Activated CD4-positive, CD25-positive, alpha-beta regulatory T cell (primary cell): ENCODE measurements at places on chromosomes 11 and 22.

DNA sequence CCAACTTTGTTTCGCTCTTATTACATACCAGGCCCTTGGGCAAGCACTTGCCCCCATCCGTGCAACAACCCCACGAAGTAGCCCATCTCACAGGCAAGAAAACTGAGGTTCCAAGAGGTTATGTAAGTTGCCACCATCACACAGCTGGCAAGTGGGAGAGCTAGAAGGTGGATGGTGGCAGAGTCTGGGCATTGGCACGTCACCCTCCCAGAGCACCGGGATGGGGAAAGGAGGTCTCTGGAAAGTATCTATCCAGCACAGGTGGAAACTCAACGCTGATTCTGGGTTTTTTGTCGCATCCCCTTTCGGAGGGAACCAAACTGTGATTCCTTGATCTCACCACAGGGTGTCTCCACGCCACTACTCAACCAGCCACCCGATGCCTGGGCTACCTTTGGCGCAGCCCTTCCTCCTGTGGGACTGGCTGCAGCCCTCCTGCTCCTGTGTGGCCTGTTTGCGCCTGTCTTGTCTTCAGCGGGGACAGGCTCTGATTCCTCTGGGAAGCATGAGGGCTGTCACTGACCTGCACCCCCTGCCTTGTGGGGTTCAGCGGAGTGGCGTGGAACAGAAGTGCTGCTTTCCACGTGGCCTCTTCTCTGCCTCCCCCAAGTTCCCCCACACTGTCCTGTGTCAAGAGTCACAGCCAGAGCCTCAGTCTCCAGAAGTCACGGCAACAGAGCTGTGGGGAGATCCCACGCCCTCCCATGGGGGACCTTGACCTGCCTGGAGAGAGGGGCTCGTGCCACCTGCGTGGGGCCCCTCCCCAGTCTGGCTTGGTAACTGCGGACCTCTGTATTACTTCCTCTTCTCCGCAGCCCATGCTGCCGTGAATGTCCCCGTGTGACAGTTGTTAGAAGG is 34.4 kb upstream of the TRIM29 start:
- no peak for DNase-seq

GRCh38 chr11:12009617-12010321 is 1.3 kb upstream of the DKK3 start:
- no peak for DNase-seq

DNA sequence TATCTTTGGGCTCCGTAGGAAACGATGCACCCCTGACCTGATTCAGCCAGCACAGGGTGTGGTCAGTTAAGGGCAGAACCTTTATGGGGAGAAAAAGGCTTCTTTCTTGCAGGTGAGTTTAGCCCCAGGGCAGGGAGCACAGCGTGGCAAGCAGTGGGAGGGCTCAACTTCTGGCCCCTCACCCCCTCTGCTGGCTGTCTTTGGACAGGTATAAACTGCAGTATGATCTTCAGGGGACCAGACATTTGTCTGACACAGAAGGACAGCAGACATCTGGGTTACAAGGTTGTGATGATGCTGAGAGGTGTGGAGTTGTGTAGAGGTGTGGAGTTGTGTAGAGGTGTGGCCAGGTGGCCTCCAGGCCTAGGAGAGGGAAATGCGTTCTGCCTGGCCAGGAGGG is 324.0 kb upstream of the PLET1 start:
- no peak for DNase-seq

- no peak for DNase-seq
Observed at GRCh38 chr11:111312076-111312475, 13.7 kb downstream of the POU2AF3 start.

GRCh38 chr11:74468058-74468457 is 709 bp upstream of the KCNE3 start:
- DNase-seq = no peak

DNA sequence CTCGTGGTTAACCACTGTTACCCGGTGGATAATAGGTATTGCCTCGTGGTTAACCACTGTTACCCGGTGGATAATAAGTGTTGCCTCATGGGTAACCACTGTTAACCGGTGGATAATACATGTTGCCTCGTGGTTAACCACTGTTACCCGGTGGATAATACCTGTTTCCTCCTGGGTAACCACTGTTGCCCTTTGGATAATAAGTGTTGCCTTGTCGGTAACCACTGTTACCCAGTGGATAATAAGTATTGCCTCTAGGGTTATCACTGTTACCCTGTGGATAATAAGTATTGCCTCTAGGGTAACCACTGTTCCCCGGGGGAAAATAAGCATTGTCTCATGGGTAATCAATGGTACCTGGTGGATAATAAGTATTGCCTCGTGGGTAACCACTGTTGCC is 15.0 kb upstream of the NXPE4 start:
- no peak for DNase-seq

DNA sequence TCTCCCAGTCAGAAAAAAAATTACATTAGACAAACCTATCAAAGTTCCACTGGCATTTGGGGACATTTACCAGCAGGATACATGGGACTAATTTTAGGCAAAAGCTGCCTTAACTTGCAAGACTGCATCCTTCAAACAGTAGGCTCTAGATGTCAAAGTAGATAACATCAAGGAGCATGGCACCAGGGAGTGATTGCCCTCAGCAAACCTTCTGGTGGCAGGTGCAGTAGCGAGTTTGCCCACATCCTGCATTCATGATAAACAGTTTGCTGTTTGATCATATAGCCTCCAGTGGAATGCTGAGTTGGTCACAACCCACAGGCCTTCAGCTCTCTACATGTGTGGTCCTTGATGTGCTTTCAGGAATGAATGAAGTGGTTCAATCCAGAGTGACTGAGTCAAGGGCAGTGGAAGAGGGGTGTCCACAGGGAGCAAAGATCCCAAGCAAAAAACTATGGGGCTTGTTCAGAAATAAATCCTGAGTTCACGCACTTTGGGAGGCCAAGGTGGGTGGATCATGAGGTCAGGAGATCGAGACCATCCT is 12.0 kb downstream of the SCGB1D2 start:
- DNase-seq = no peak

DNA sequence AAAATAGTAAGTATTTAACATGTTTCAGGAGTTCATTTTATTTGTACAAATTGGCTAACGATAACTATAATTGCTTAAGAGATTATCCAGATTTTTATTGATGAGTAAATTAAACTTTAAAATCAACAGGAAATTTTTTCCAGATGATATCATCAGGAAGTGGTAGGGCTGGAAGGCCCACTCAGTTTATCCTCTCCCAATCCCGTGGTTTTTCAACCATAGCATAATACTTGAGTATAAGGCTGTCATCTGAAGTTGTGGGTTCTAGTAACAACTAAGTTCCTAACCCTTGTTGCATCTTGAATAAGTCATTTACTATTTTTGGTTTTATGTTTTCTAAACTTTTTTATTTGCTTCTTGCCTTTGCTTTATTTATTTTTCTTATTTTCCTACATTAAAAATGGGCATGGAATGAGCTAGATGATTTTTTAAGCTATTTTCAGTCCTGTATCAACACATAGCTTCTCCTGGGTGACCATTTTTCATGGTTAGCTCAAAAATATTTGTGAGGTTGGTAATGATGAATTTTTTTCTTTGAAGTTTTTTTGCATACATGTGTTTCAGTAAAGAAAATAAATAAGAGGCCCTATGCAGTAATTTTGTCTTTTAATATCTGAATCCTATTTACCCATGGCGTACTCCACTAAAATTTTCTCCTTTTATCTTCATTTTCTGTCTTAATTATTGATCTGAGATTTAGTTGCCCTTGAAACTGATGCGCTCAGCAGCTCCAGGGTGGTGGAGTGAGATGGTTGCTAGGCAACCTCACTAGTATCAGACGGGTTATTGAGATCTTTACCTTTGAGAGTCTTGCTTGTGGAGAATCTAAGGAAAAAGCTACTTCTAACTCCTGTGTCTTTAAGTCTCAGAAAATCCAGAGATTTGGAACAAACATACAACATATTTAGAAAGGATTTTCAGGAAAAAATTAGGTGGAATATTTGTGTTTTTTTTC is 452.0 kb upstream of the CCDC179 start:
- DNase-seq = no peak

DNA sequence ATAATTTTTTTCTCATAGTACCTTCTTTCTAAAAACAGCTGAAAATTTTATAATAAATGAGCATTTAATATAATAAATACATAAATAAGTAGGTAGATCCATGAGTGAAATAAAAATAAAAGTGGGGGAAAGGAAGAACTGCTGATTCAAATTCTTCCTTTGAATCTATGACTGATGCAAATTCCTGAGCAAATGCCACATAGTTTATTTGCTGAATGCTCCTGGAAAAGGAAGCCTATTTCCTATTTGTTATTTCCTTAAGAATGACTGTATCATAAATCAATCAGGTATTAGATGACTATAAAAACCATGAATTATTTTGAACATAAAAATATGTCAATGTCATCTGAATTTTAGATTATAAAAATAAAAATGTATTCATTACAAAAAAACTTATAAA is 16.6 kb downstream of the BTBD10 start:
- no peak for DNase-seq

DNA sequence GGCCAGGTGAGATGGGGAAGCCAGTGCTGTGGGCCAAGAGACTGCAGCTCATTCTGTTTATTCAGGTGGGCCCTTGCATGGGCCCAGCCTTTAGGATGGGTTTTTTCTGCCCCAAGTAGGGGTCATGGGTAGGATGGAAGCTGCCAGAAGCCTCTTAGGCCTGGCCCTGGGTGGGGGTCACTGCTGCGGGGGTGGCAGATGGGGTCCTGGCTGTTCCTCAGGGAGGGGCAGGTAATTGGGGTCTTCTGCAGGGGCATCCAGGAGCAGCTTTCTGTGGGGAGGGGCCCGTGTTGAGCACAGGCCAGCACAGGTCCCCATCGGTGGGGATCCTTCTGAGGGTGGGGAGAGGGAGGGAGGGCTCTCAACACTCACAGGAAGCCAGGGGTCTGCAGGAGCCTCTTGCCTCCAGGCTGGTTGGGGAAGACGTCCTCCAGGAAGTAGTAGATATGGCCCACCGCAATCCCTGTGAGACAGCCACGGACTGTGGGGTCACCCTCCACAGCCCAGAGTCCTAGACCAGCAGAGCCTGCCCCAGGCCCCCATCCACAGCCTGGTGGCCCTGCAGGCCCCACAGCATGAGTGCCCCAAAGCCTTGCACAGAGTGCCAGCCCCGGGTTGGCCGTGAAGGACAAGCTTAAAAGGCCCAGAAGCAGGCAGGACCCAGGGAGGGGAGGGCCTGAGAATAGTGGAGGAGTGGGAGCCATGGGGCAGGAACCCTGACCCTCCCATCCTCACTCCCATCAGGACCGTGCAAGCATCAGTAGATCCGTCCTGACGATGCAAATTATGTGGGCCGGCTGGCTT is 1.9 kb downstream of the DERL3 start:
- no peak for DNase-seq
